ENCODE measurements at places on chromosomes 2 and 18.

DNA sequence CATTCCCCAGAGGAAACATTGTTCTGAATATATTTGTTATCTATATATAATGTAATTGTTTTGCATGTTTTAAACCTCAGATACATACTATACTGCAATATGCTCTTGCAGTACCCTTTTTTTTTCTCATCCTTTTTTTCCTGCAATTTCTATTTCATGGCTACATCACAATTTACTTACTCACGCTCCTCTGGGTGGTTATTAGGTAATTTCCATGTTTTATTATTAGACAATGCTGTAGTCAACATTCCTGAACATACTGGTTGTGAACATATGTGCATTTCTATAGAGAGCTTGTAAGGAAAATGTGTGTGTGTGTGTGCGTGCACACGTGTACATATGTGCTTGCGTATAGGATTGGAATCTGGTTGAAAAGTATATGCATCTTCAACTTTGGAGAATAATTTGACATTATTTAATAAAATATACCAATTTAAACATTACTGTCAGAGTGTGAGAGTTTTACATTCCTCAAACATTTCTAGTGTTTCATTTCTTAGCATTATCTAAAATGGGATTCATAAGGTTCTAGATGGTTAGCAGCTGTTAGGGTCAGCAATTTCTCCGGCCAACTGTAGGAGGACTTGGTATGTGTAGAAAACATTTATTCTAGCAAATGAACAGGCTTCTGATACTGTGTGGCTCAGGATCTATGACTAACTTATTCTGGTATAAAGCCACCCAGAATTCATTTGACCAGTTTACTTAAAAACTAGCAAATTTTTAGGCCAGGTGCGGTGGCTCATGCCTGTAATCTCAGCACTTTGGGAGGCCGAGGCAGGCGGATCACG, 22.4 kb downstream of the NCOA1 start:
- DNase-seq, result no peak

- no peak for DNase-seq
These were observed 12.0 kb upstream of the CHRNA1 start for GRCh38 chr2:174776223-174776622.

DNA sequence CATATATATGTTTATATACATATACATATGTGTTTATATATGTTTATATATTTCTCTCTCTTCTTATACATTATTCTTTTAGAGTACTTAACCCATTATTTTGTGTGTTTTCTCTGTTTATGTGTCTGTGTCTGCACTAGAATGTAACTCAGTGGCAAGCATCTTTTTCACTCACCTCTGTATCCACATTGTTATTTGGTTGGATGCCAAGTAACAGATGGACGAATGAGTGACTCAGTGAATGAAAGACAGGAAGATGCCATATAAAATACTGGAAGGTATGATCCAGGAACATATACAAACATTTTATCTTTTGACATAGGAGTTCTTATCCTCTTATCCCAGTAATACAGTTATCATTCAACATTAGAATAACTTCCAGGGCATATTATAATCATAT, 684.8 kb downstream of the RNF144A start:
- no peak for DNase-seq

DNA sequence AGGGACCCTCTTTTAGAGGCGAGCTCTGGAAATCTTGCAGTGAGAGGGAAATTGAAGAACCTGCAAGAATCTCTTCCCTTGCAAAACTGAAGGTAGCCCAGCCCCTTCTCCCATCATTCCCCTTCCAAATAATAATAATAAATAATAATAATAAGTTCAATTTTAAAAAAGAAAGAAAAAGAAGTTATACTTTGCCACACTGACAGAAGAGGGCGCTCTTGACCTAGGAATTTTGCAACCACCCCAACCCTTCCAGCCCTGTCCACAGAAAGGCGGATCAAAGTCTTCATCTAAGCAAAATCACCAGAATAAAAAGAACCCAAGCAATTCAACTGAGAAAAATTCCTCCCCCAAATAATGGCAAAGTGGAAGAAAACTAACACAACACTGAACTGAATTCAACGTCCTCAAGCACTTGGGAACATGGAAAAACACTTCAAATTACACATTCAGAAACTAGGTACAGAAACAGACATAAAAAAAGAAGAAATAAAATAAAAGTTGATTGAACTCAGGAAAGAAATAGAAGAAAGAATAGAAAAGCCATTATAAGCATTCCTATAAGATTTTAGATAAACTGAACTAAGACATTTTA, 98.9 kb upstream of the GLS start:
- no peak for DNase-seq

GRCh38 chr18:8762968-8763367, 57.6 kb downstream of the MTCL1 start:
- no peak for DNase-seq

DNA sequence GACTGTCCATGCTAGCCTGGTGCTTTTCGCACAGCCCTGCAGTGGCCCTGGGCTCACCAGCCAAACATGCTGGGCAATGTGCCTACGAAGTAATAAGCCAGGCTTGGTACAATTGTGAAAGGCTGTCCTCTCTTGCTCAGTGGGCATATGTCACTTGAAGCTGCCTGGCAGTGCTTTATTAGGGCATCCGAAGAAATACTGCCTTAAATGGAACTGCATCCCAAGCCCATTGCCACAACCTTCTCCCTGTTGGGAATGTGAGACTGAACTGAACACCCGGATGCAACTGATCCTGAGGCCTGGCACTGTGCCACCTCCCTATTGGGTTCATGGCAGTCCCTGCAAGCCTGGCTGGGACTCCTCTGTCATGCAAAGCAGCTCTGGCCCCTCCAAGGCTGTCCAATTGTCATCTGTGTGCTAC, 15.9 kb downstream of the CAPG start:
- peak; percentile 36 for DNase-seq

DNA sequence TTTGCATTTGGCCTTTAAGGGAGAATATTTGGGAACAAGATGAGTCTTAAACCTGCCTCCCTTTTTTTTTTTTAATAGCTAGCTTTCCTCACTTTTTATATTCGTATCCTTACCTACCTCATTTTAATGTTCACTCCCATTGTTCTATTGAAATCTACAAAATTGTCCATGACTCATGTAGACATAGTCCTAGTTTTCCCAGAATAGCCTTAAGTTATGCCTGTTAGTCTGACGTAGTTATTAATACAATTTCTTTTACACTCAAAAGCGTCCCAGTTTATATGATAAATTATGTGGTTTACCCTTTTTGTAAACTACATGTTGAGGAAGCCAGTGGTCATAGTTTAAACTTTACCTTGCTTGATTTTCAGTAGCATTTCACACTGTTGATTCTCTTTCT, 73.4 kb downstream of the UBR3 start:
- no peak for DNase-seq

- no peak for DNase-seq
These were observed 21.4 kb downstream of the NCOA1 start for GRCh38 chr2:24512404-24512803.
